GDM1 (cell line): ENCODE measurements at places on chromosomes 16 and 17.

DNA sequence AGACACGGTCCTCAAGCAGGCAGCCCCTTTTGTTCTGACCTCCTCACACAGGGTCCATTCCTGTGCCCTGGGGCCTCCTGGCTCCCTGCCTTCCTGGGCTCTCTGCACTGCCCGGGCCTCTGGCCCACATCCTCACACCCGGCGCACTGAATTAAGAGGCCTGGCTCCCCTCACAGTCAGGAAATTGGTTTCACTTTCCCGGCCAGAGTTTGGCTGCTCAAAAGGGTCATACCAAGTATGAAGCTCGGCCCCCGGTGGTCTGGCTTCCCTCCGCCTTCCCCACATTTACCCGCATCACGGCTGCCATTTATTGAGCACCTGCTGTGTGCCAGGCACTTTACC, 220.0 kb downstream of the NTN1 start:
- DNase-seq: no peak

- DNase-seq: no peak
Observed at GRCh38 chr17:80319262-80319998, 58.8 kb downstream of the RNF213 start.

- DNase-seq: no peak
Observed at GRCh38 chr16:27894386-27894785, 169.1 kb downstream of the GSG1L start.

DNA sequence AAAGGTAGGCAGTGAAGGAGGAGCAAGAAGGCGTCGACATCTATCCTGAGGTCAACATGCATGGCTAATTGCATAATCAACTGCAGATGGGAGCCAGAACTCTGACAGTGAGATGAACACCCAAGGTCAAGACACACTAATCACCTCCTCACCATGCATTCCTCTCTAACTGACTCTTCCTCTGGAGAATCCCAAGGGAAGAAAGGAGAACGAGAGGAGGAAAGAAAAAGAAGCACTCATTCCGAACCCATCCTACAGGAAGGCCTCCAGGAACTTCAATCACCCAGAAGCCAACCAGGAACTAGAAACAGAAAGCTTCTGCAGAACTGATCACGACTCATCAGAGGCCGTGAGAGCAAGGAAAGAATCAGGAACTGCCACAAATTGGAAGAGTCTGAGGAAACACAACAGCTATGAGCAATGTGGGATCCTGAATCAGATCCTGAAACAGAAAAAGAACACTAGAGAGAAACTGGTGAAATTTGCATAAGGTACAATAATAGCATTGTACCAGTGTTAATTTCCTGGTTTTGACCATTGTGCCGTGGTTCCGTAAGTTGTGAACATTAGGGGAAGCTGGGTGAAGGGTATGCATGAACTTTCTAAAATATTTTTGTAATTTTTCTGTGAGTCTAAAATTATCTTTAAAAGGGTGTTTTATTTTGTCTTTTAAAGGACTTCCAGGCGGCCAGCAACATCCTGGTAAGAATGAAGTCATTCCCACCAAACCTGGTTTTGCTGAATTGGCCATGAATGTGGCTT, 10.0 kb upstream of the BEAN1 start:
- no peak for DNase-seq

DNA sequence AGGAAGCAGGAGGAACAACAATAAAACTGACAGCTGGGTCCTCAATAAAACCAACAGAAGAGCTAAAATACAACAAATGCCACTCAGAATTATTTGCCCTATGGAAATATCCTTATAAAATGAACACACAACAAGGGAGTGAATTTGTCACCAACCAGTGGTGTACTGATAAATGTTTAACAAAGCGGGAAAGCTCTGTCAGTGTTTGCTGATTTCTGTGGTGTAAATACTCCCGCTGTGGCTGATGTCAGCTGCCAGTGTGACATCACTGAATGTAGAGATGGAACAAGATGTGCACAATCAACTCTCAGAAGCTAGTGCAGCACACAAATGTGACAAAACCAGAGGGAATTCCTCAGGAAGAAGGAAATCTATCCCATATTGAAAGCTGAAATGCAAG, 51.9 kb downstream of the CDYL2 start:
- DNase-seq: no peak

- DNase-seq: no peak
Observed at GRCh38 chr16:4733747-4734062, 366 bp downstream of the ANKS3 start.

DNA sequence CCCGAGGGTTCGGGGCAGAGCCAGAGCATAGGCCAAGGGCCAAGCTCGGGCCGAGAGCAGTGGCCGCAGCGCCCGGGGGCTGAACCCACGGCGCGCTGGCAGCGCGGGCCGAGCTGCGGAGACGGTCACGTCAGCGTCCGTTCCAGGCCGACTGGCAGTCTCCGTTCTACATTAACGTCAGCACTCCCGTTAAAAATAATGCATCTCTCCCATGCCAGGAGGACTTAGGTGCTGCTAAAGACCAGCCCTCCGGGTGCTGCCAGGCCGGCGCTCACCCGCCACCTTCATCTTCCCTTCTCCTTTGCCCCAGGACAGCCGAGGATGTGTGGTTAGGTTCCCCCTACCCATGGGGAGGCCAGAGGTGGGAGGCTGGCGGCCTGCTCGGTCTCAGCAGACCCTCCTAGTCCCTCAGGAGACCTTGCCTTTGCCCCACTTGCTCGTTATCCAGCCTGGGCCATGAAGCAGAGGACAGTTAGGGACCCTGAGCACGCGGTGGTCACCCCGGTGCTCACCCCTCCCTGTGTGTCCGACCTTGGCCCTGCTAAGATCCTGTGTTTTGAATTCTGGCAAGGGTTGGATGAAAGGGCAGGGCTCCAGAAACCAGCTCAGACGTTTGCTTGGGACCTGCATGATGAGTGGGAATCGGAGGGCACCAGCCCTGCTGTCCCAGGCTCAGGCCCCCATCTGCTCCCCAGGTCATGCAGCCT, 572 bp downstream of the MPG start:
- DNase-seq: no peak

GRCh38 chr16:17301184-17301583, 169.6 kb downstream of the XYLT1 start:
- DNase-seq: no peak

- no peak for DNase-seq
Observed at GRCh38 chr17:52201767-52202519, 43.4 kb upstream of the CA10 start.

DNA sequence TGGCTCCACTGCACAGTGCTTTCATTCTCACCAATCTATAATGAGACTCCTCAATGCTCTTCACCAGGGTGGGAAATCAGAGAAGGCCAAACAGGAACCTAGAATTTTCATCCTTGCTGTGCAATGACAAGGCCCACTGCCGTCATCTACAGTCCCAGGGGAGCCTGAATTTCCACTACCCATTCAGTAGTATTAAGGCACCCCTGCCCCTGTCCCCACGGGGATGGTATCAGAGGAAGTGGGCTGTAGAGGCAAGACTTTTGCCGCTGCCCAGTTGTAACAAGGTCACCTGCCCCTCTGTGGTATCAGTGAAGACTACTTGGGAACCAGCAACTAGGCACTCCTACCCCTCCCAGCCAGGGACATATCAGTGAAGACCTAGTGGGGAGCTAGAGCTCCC, 104.5 kb downstream of the C16orf78 start:
- DNase-seq: no peak

- DNase-seq: no peak
Observed at GRCh38 chr17:11557727-11558452, 40.4 kb upstream of the DNAH9 start.

DNA sequence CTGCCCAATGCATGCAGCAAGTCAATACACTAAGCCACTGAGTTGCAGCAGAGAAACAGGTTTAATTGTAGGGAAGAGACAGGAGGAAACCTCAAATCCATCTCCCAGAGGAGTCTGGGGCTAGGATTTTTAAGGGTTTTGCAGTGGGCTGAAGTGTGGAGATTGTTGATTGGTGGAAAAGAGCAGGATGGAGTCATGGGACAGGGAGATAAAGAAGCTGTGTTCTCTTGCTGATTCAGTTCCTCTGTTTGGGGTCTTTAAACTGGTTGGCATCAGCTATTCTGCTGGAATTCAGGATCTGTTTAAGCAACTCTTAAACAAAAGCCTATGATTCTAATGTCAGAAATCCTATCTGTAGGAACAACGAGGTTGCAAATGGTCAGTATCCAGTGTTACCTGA, 180.8 kb upstream of the CACNG3 start:
- no peak for DNase-seq

GRCh38 chr16:31521368-31521767, 6.3 kb upstream of the AHSP start:
- no peak for DNase-seq

- no peak for DNase-seq
Observed at GRCh38 chr16:92431-93339, 14.7 kb downstream of the MPG start.

- DNase-seq: no peak
Observed at GRCh38 chr16:80066805-80067580, 466.5 kb upstream of the MAF start.

DNA sequence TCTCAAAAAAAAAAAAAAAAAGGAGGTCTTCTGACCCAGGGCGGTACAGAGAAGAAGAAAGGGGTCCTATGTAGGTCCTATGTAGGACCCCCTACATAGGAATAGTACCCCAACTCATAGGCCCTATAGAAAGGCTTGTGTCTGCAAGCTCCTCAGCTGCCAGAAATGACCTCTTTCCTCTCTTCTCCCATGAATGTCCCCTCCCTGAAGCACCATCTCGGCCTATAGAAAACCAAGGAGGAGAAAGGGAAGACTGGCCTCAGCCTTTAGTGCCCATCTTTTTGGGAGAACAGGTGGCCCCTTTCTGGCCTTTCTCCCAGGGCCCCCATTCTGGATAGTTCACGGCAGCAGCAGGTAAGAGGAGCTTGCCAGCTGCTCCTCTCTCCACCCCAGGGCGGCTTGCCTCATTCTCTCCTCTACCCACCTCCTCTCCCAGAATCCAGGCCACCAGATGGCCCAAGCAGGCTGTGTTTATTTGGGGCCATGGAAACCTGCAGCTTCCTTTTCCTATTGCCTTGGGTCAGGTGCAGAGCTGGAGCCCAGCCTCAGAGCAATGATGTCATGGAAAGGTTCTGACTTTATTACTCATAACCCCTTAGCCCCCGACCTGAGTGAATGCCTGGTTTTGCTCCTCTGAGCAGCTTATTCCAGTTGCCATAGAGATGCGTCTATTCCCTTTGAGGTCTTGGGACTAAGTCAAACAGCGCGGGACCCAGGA, 1.6 kb upstream of the MRPL58 start:
- DNase-seq: no peak

DNA sequence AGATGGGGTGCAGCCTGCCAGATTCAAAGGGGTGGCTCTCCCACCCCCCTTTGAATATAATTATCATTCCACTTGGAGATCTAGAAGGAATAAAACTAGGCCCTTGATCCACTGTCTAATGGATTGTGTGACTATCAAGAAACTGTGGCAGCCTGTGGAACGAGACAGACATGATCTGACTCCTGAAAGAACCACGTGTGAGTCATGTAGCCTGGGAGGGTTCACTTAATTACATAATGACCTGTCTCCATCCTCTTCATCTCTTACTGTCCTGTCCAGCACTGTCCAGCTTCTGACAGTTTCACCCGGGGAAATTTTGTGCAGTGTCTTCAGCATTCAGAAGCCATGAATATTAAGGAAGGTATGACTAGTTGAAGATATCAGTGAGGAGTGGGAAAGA, 43.3 kb upstream of the CDH13 start:
- DNase-seq: no peak
